ENCODE measurements at places on chromosomes 1 and 21.

GRCh38 chr1:110123224-110123623 is 11.0 kb downstream of the UBL4B start:
- DNase-seq: no peak

- no peak for DNase-seq
These were observed 162.4 kb upstream of the BEND5 start for GRCh38 chr1:48939042-48939441.

GRCh38 chr1:53628286-53628955 is 110.5 kb downstream of the GLIS1 start:
- no peak for DNase-seq

- DNase-seq: no peak
These were observed 335.0 kb upstream of the GREM2 start for GRCh38 chr1:240946926-240947325.

- DNase-seq: no peak
These were observed 102.8 kb downstream of the RHOU start for GRCh38 chr1:228837817-228838716.

- no peak for DNase-seq
These were observed at the start of gene NHLH2 for GRCh38 chr1:115840605-115841460. Gene NHLH2 (minus strand): TSS chr1:115841126. CDS start chr1:115838372, 2,754 bp downstream.

GRCh38 chr1:91487469-91487868 is 13.2 kb upstream of the CDC7 start:
- no peak for DNase-seq

GRCh38 chr1:174676856-174677255 is 229.1 kb downstream of the GPR52 start:
- no peak for DNase-seq

DNA sequence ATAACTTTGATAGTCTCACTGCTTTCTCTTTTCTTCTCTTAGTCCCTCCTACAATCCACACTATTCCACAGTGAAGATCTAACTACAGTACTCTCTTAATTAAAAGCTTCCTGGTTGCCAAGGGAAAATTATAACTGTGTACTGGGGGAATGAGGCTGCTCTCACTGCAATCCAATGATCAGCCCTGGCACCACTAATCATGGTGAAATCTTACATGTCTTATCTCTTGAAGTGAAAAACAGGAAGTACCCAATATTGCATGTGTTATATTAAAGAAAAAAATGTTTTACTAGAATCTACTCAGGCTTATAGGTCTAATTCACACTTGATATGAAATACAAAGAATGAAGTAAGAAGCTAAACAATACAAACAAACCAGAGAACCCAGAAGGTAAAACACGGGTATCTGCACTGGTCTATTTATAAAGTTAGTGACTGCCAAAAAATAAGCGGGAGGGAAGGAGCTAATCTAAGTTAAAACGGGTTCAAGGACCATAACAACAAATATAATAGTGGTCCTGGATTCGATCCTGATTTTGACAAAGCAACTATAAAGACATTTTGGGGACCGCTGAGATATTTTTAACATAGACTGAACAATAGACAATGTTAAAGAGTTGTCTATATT is 57.5 kb downstream of the RGS2 start:
- no peak for DNase-seq

GRCh38 chr1:240134596-240134995 is 42.9 kb downstream of the FMN2 start:
- DNase-seq: no peak

GRCh38 chr1:23018661-23019093 is 591 bp upstream of the KDM1A start:
- no peak for DNase-seq

DNA sequence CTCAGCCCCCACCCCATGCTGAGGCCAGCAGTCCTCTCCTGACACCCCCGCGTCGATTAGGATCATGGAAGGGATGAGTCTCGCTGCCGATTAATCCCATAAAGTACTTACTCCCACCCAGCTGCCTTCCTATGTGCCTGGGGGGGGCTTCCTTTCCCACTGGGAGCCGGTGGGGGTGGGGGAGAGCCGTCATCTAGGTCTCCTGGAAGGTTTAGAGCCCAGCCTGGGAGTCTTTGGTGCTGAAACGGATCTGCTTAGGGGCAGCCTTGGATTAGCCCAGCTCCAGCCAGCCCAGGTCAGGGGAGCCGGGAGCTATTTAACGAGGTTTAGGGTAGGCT is 9.8 kb downstream of the SAMD11 start:
- no peak for DNase-seq

DNA sequence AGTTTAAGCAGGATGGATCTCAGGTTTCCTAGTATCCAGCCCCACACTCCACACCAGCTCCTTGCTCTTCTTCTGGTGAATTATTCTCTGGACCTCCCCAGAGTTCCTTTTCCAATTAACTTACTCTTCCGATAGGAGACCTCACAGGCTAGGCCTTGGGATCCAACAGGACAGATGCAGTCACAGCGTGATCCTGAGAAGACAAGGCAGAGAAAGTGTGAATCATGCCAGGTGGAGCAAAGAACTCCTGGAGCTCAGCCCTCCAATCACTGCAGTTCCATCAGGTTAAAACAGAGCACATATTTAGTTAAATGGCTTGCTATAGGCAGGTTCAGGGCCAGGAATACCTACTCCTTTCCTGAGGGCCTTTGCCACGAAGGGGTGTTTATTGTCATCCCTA is 34.1 kb downstream of the C8B start:
- DNase-seq: no peak

- no peak for DNase-seq
These were observed 52.7 kb upstream of the ATP5PO start for GRCh38 chr21:33968080-33968994.

DNA sequence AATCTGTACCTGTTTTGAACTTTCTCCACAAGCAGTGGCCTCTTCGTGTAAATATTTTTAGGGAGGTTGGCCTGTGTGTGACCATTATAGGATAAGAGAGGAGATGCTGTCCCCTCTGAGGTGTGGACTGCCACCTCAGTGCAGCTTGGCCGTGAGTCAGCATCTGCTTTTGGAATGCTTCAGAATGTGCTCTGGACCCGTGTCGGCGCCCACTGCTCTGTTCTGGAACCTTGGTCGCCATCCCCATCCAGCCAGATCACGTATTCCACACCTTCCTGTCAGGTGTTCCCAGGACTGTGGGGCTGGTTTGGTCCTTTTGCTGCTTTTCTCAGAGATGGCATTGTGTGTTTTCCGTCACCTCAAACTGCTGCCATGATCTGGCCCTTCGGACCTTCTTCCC is 5.5 kb downstream of the UCK2 start:
- DNase-seq: no peak

GRCh38 chr1:34066981-34067603 is 97.9 kb downstream of the CSMD2 start:
- no peak for DNase-seq

GRCh38 chr1:206518206-206518605 is 10.9 kb downstream of the RASSF5 start:
- no peak for DNase-seq

DNA sequence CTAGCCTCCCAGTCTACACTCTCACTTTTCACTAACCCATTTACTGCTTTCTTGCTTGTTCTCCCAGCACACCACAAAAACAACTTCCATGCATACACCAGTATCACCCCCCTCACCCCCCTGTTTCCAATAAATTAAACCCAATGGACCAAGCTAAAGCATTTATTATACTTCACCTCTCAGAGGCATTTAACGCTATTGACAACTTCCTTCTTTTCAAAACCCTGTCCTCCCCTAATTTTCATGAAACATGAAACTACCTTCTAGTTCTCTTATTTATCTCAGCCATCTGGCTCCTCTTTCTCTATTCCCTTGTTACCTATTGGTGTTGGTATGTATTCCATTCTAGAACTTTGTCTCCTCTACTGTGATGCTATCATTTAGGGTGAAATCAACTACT is 32.3 kb downstream of the PTPRC start:
- no peak for DNase-seq

- no peak for DNase-seq
These were observed 16.7 kb upstream of the DISP1 start for GRCh38 chr1:222798116-222798515.

GRCh38 chr1:207502726-207503125 is 6.8 kb downstream of the CR1 start:
- DNase-seq: no peak

DNA sequence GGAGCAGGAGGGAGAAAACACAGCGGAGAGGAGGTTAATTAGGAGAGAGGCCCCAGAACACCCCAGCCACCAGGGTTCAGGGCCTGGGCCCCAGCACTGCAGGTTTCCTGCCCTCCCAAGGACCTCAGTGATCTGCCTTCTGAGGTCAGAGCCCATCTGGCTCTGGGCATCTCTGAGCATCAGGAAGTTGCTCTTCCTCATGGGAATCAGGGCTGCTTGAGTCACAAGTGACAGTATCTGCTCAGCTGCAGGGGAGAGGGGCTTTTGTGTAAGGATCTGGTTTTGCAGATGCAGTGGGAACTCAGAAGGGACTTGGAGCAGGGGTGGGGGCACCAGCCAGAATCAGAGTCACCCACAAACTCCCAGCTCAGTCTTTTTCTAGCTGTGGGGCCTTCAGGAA is 472.1 kb downstream of the PTPRU start:
- no peak for DNase-seq
